ENCODE measurements at places on chromosomes 4 and X.

DNA sequence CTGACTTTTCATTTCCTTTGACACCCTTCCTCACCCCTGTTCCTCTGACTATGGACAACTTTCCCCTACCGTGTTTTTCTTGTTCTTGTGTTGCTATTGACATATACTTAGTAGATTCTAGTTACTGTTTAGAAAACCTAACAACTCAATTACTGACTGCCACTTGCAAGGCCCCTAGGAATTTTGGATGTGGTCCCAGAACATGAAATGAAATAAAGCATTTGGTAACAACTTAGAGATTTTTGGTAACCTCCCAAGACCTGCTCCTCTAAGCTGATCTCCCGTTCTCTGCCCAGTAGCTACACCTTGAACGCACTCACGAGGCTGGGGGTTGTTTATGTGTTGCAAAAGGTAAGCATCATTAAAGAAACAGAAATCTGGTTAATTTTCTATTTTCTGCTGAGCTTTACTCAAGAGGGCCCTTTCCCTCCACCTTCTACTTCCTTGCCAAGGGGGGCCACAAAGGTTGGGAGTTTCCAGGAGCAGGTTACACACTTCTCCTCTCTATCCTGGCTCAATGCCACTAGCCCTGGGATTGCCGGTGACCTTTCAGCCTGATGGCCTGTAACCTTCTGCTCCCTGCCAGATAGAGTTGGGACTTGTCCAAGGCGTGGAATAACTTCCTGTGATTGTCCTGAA is 20.5 kb downstream of the GAB3 start:
- no peak for DNase-seq

- DNase-seq, result no peak
Observed at GRCh38 chr4:48300004-48300403, 30.4 kb upstream of the TEC start.

- no peak for DNase-seq
Observed at GRCh38 chr4:158193171-158193749, 17.0 kb upstream of the TMEM144 start.

- DNase-seq, result no peak
Observed at GRCh38 chr4:83686166-83686565, 150.3 kb downstream of the GPAT3 start.

DNA sequence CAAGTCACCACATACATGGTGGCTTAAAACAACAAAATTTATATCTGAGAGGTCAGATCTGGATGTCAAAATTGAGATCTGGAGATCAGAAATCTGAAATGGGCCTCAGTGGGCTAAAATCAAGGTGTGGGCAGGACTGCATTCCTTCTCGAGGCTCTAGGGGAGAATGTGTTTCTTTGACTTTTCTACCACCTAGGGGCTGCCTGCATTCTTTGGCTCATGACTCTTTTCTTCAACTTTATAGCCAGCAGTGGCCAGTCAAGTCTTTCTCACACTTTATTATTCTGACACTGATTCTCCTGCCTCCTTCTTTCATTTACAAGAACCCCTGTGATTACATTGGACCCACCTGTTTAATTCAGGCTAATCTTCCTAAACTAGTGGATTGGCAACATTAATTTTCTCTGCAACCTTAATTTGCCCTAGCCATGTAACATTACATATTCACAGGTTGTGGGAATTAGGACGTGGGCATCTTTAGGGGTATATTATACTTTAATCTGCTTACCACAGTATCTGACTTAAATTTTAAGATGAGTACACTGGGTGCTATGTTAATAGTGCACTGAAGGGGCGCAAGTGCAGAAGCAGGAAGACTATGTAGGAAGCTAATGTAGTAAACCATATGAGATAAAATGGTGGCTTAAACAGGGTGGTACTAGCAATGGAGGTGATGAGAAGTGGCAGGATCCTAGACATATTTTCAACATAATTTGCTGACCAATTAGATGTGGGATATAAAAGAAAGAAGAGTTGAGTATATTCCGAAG is 188.0 kb downstream of the SLC4A4 start:
- no peak for DNase-seq

- DNase-seq, result no peak
Observed at GRCh38 chr4:8847331-8847730, 24.3 kb downstream of the HMX1 start.

GRCh38 chrX:135740681-135741149 is 27.3 kb downstream of the CT45A1 start:
- no peak for DNase-seq

GRCh38 chr4:177391953-177392352 is 50.3 kb downstream of the AGA start:
- no peak for DNase-seq

GRCh38 chr4:132809298-132810032 is 339.6 kb upstream of the PCDH10 start:
- DNase-seq, result no peak

- DNase-seq, result no peak
Observed at GRCh38 chrX:40127052-40127451, 29.3 kb upstream of the BCOR start.

DNA sequence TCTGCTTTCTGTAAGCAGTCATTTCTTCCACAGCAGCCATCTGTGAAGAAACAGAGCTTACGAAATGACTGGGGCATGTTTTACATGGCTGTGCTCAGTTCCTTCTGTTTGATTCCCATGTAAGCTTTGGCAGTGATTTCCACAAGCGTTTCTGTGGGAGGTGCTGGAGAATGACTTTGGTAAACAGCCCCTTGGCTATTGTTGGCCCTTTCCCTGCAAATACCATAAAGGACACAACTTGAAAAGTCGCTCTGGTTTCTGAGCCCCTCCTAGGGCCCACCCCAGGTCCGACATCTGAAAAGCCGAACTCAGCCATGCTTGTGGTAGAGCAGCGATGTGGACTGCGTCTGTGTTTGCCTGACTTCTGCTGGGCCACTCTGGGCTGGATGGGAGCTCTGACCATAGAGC is 3.7 kb downstream of the LIMCH1 start:
- DNase-seq, result no peak

DNA sequence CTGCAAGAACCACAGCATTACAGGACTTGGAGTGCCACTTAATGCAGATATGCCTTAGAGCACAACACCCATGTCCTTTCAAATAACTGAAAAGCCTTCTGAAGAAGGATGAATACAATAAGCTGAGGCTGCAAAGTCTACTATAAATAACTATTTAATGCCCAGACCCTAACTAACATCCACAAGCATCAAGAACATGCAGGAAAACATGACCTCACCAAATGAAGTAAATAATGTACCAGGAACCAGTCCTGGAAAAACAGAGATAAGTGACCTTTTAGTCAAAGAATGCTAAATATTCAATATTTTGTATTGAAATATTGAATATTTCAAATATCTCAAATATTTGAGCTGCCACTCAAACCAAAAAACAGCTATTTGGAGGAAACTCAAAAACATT is 16.9 kb downstream of the ACTRT1 start:
- no peak for DNase-seq

GRCh38 chr4:171340258-171340657 is 472.9 kb upstream of the GALNTL6 start:
- DNase-seq, result no peak

GRCh38 chr4:46032056-46032455 is 91.8 kb downstream of the GABRG1 start:
- no peak for DNase-seq

DNA sequence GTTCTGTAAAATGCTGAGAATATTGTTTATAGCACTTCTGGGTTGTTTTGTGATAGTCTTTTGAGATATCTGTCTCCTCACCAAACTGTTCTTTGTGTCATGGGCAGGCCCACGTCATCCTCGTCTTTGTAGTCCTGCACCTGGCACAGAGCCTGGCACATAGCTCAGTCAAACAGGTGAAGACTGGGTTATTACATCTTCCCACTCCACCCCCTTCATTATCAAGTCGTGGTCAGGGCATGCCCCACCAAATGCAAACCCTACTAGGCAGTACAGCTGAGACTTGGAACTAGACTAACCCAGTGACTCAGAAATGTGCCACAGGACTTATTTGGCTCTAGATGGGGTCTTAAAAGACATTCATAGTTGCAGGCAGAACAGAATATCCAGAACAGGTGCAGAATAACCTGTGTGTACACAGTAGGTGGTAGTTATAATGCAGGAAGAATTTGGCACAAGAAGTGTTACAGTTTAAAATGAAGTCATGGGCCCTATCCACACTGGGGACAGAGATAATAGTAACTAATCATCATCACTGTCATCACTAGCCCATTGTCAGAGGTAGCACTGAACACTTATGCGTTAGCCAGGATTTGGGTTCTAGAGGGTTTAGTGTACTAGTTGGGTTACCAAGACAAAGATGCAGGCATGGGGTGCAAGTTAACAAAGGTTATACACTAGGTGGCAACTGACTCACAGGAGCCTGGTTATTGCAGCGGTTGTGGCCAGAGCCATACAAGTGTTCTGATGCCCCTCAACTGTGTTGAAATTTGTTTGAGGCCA is 74.9 kb downstream of the TBL1X start:
- no peak for DNase-seq

DNA sequence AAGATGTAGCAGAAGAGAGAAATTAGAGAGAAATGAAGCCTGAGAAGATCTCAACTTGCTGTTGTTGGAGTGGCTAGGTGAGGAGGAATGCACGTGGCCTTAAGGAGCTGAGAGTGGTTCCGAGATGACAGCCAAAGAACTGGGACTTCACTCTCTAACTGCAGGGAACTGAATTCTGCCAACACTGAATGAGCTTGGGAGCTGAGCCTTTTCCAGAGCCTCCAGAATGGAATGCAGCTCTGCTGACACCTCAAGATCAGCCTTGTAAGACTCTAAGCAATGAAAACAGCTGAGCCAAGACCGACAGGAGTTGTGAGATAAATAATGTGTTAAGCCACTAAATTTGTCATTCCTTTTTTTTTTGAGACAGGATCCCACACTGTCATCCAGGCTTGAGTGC is 73.0 kb downstream of the TLL1 start:
- DNase-seq, result no peak

GRCh38 chrX:129235903-129236302 is 287.4 kb downstream of the SMARCA1 start:
- no peak for DNase-seq

DNA sequence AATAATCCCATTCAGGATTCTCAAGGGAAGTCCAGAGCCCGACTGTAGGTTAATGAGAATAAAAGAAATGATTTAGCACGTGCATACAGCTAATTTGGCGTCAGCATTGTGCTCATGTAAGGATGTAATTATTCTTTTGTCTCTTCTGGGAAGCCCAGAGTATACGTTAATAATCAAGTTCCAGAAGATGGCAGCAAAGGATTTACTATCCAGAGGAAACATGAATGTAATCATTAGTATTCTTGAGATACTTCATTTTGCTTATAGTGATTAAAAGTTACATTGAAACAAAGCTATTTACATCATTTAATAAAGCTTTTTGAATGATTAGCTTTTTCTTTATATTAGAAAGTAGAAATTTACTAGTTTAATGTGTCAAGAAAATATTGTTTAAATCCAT is 27.1 kb upstream of the MAP9 start:
- DNase-seq, result no peak

- no peak for DNase-seq
Observed at GRCh38 chr4:68895561-68896198, 55.9 kb downstream of the UGT2A3 start.

GRCh38 chrX:85977218-85977617 is 70.1 kb downstream of the CHM start:
- no peak for DNase-seq

- DNase-seq, result no peak
Observed at GRCh38 chr4:69668680-69669079, 15.6 kb upstream of the UGT2A1 start.

- no peak for DNase-seq
Observed at GRCh38 chrX:49129427-49129826, 5.9 kb upstream of the GPKOW start.

GRCh38 chrX:154327038-154327820 is 31.6 kb downstream of the TKTL1 start:
- no peak for DNase-seq

DNA sequence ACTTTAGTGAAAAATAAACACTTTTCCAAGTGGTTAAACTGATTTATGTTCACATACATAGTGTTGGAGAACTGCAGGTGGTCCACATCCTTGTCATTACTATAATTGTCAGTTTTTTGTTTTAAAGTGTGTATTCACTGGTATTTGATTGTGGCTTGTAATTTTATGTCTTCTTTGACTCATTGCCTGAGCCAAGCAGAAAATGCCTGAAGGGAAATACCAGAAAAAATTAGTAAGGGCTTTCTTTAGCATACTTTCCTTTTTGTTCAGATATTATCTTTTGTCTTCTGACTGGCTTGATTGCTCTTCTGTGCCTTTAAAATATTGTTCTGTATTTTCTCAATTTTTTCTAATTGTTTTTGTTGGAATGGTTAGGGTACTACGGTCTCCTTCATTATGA is 981.3 kb downstream of the C4orf33 start:
- no peak for DNase-seq

DNA sequence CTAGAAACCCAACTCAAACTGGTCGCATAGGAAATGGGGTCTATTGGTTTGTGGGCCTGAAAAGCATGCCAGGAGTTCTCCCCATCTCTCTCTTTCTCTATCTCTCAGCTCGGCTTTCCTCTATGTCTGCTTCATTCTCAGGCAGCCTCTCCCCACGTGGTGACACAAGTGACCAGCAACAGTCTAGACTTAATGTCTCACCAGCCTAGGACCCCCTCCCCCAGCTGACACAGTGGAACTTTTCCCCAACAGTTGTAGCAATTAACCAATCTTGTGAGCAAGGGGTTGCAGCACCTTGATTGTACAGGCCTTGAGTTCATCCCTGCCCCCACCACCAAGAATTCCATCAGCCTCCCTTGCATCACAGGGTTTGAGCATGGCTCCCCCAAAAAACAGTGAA is 159.8 kb upstream of the KIT start:
- no peak for DNase-seq
